Mucosa of gallbladder (tissue), 1 donor: ENCODE measurements at places on chromosomes 16 and 17. TPM values are rescaled to one million over a fixed set of nuclear protein-coding genes. Genes with fewer than 3 reads are reported as not detected.
A peak's percentile ranks its signal among the peaks of the same experiment; 100 is the strongest.

Gene PFAS
- total RNA-seq: 31.4 TPM

DNA sequence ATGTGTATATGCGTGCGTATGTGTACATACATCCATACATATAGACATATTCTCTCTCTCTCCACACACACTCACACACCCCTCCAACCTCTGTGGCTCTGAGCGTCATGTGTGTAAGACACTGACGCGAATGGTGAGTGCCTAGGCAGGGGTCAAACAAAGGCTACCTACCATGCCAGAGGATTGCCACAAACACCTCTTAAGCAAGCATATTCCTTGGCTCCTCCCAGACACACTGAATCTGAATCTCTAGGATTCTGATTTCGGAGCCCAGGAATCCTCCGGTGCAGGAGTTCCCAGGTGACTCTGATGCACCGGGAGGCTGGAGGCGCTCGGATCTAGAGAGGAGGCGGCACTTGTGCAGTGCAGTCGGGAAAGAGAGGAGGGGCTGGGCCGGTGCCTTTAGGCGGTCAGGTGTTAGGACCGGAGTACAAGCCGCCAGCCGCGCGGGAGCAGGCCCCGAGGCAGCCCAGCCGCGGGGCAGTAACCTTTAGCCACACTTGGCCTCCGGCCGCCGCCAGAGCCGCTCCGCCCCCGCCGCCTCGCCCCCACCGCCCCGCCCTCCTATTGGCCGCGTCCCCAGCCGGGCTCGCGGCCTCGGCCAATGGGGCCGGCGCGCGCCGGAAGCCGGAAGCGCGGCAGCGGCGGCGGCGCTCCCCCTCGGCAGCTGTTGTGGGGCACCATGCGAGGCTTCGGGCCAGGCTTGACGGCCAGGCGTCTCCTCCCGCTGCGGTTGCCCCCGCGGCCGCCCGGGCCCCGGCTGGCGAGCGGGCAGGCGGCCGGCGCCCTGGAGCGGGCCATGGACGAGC is at the start of gene MLYCD:
Gene MLYCD, plus strand, starts transcription at position 653 of the 809 bp plus-strand sequence. Its CDS starts 30 bp downstream, at position 683.
- DNase-seq: peak; percentile 86

- DNase-seq: no peak
Observed at GRCh38 chr17:42485680-42486079, 27.0 kb downstream of the ATP6V0A1 start.

Gene CCL3
- 31.7 TPM for total RNA-seq

DNA sequence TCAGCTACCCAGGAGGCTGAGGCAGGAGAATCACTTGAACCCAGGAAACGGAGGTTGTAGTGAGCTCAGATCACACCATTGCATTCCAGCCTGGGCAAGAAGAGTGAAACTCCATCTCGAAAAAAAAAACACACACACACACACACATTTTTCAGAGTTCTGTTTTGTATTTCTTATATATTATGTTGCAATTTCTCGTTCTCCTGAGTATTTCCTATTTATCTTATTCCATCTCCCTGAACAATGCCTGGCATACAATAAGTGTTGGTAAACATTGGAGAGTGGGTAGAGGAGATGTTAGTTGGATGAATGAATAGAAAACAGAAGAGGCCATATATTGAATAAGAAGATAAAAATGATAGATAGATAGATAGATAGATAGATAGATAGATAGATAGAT is 167.8 kb upstream of the CDH5 start:
- no peak for DNase-seq
